Endodermal cell (in vitro differentiated cells): ENCODE measurements at places on chromosomes 3 and 15. TPM values are rescaled to one million over a fixed set of nuclear protein-coding genes. Genes with fewer than 3 reads are reported as not detected.

DNA sequence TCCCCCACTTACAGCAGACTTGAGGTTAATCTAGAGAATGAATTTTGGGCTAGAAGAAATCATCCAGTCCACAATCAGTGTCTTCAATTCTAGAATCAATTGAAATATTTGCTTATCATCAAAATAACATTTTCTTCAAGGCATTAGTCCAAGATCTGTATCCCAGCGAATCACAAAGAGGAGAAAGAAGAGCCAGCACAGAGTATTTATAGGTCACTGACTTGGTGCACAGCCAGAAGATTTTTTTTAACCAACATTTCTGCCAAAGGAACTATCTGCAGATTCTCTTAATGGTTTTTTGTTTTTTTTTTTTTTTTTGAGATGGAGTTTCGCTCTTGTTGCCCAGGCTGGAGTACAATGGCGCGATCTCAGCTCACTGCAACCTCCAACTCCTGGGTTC lies 178.2 kb downstream of the TNIK start:
- DNase-seq = no peak

CMTM8 gene
- 6.9 to 12.2 TPM (median 11.6 TPM) in 3 replicates for total RNA-seq

C3orf22 gene
- total RNA-seq = not detected in 2 replicates

TRH gene
- 0.22 to 0.68 TPM in 2 of 3 replicates, not detected in the other for total RNA-seq

GRCh38 chr15:58138106-58138505 lies at the start of gene AQP9:
TSS of gene AQP9 (plus strand) at chr15:58138381. CDS start at chr15:58138566, 185 bp downstream.
- DNase-seq = no peak
